ENCODE measurements at places on chromosomes 4 and X. TPM values are rescaled to one million over a fixed set of nuclear protein-coding genes. Genes with fewer than 3 reads are reported as not detected.

- no peaks in the 10 kb centered on the region for H3K4me1 ChIP-seq
- no peaks in the 10 kb centered on the region for H3K36me3 ChIP-seq
- no peak within 1 kb of the TSS for H3K27ac ChIP-seq
- peaks cover 38% of the 10 kb centered on the region for H3K27me3 ChIP-seq
These were observed at the start of gene EDNRA for GRCh38 chr4:147480891-147481576. TSS of gene EDNRA (plus strand) at chr4:147481097. CDS start at chr4:147485682, 4,585 bp downstream.

ANXA10 gene
- total RNA-seq = not detected

DNA sequence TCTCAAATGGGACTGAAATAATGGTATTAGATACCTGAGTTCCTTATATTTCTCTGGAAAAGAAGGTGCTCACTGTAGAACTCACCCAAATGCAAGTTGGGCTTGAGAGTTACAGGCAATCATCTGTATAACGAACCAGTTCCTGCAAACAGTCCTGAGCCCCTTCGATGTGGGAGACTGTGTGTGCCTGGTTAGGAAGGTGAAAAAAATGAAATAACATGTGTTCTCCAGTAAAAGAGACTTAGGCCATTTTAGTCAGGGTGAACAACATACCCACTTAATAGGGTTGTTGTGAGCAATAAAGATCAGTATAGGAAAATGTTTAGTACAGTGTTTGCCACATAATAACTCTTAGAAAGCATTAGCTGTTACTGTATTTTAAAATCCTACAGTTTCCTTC, 23.4 kb downstream of the STIM2 start:
- peaks cover 82% of the 10 kb centered on the region for H3K4me1 ChIP-seq
- H3K27me3 ChIP-seq = no peaks in the 10 kb centered on the region
- H3K36me3 ChIP-seq = peaks cover 36% of the 10 kb centered on the region

GRCh38 chrX:34909151-34909550, 33.4 kb upstream of the FAM47B start:
- H3K4me1 ChIP-seq = no peaks in the 10 kb centered on the region
- H3K27me3 ChIP-seq = no peaks in the 10 kb centered on the region
- no peak overlapping the region for H3K27ac ChIP-seq
- H3K36me3 ChIP-seq = no peaks in the 10 kb centered on the region
- H3K4me3 ChIP-seq = no peak overlapping the region
- no peak for DNase-seq

- no peaks in the 10 kb centered on the region for H3K4me1 ChIP-seq
- no peak overlapping the region for H3K4me3 ChIP-seq
- H3K36me3 ChIP-seq = no peaks in the 10 kb centered on the region
- no peak overlapping the region for H3K27ac ChIP-seq
- H3K27me3 ChIP-seq = peaks cover 6% of the 10 kb centered on the region
These were observed 168.2 kb downstream of the ZNF518B start for GRCh38 chr4:10288830-10289537.

PABPC1L2A gene
- not detected for total RNA-seq

SPACA5 gene
- not detected for total RNA-seq

GRCh38 chrX:15524417-15524816, 23.8 kb downstream of the BMX start:
- peaks cover 4% of the 10 kb centered on the region for H3K27me3 ChIP-seq
- no peak for DNase-seq
- no peaks in the 10 kb centered on the region for H3K4me1 ChIP-seq
- no peak overlapping the region for H3K4me3 ChIP-seq
- H3K36me3 ChIP-seq = no peaks in the 10 kb centered on the region

KLHL13 gene
- not detected for total RNA-seq

CFAP99 gene
- not detected for total RNA-seq
